ENCODE measurements at places on chromosomes 13 and 19.

DNA sequence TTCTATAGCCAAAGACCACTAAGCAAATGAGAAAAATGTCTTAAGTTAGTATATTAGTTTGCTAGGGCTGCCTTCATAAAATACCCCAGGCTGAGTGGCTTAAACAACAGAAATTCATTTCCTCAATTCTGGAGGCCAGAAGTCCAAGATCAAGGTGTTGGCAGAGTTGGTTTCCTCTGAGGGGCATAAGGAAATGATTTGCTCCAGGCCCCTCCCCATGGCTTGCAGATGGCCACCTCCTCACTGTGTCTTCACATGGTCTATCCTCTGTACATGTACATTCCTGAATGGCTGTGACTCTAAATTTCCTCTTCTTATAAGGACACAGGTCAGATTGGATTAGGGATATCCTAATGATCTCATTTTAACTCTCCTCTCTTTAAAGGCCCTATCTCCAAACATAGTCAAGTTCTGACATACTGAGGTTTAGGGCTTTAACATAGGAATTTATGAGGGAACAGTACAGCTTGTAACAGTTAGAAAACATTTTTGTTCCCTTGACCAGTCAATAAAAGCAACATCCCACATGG, 307.4 kb downstream of the DIAPH3 start:
- DNase-seq = no peak

- no peak for DNase-seq
Observed at GRCh38 chr13:94272038-94272437, 207.4 kb downstream of the DCT start.

DNA sequence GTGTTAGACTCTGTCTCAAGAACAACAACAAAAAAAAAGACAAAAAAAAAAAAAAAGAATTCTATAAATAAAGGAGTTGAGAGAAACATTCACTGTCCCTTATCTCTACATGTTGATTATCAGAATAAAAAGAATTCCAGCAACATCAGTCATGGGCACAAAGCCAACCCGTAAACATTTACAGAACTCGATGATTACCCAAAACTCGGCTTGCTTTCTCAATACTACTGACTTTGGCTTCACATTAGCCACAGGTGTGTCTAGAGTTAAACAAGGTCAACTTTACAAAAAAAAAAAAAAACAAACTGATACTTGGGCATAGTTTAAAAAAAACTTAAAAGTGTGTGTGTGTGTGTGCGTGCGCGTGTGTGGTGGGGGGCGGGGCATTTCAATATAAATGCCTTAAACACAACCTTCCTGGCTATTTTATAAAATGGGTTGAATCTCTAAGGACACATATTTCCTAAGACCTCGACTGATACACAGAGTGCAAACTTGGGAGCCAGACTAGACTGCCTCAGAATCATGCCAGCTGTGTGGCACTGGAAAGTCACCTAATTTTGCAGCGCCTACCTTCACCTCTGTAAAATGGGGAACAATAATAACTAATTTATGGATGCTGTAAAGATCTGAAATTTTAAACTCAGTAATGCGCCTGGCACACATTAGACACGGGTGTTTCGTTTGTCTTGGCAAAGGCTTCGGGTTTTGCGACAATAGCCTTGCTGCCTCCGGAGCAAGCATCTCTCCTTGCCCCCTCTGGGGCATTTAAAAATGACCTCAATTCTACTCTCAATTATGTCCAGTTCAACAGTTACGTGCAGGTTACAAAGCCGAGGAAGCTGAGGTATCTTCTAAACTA, 922 bp downstream of the EBPL start:
- no peak for DNase-seq

GRCh38 chr19:43316591-43317319, 36.7 kb upstream of the CD177 start:
- DNase-seq = no peak

GRCh38 chr13:99357941-99358340, 50.7 kb upstream of the GPR183 start:
- DNase-seq = no peak

DNA sequence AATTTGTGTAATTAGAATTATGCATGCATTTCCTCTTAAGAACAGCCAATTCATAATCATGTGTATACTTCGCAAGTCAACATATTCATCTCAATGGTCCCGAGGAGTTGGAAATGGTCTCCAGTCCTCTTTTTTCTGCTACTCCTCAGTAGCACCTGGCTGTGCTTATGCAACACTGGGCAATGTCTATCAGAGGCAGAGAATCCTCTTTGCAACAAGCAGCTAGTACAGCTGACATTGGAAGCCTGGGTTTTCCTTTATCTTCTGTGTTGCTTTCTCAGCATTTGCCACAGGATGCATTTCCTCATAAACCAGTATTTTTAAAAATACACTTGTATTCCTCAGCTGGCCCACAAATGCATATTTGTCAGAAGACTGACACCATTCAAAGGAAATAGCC, 405.3 kb upstream of the GPC6 start:
- DNase-seq = no peak

All from GM06990 (cell line).